ENCODE measurements at places on chromosomes 1 and 21. TPM values are rescaled to one million over a fixed set of nuclear protein-coding genes. Genes with fewer than 3 reads are reported as not detected.

- DNase-seq: no peak
Observed at GRCh38 chr1:86409416-86410021, 13.4 kb upstream of the ODF2L start.

The SOX13 gene
- polyA plus RNA-seq: 2.0 TPM

The LACTBL1 gene
- polyA plus RNA-seq: not detected

- DNase-seq: no peak
Observed at GRCh38 chr1:5906116-5906515, 86.1 kb downstream of the NPHP4 start.

DNA sequence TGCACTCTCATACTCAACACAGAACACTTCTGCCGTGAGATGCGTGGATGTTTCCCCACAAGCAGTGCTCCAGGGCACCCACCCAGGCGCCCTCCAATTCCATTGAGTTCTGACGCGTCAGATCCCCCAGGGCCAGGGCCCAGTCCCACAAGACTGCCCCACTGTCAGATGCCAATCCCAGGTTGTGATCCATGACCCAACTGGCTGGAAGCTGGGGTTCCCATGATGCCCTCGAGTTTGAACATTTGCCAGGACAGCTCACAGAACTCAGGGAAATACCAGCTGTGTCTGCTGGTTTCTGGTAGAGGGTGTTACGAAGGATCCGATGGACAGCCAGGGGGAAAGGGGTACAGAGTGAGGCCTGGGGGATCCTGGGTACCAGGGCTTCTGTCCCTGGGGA lies 58.4 kb downstream of the AGPAT3 start:
- no peak for DNase-seq

The EPRS1 gene
- polyA plus RNA-seq: 146 TPM

GRCh38 chr1:244576259-244576892 lies 76.5 kb upstream of the DESI2 start:
- no peak for DNase-seq

GRCh38 chr1:113659035-113659434 lies 100.3 kb downstream of the PHTF1 start:
- DNase-seq: no peak

GRCh38 chr1:43779266-43779665 lies 71.9 kb downstream of the ST3GAL3 start:
- DNase-seq: no peak

The ARHGEF16 gene
- polyA plus RNA-seq: not detected

DNA sequence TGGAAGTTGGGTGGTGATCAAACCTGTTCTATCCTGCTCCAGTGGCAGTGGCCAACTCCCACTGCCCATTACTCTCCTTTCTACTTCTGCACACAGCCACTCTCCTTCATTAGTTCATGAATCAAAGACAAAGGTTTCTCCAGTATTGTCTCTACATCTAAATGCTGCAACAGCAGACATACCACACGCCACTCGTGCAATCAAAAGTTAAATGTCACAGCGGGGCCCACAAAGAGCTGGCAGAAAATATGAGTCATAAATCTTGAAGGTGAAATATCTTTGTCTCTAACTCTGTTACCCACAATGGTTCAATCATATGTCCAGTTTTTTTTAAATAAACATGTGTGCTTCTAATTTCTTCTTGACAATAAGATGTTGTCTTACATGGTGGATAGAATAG lies 13.3 kb downstream of the APCS start:
- DNase-seq: no peak

- no peak for DNase-seq
Observed at GRCh38 chr21:40047211-40047610, 180.0 kb downstream of the PCP4 start.

- no peak for DNase-seq
Observed at GRCh38 chr1:42479621-42480020, 16.5 kb downstream of the CCDC30 start.

All from AG04450 (cell line).